ENCODE measurements at places on chromosomes 7 and 10. TPM values are rescaled to one million over a fixed set of nuclear protein-coding genes. Genes with fewer than 3 reads are reported as not detected.

The PPP1R9A gene
- 3.3 TPM for total RNA-seq

The HMX2 gene
- not detected for total RNA-seq

The MASTL gene
- total RNA-seq, result 19.0 TPM

The WNT8B gene
- total RNA-seq, result 0.44 TPM

The STRIP2 gene
- 22.8 TPM for total RNA-seq

The CDC14C gene
- not detected for total RNA-seq

The EIF5AL1 gene
- 1.6 TPM for total RNA-seq

The KIAA1549 gene
- total RNA-seq, result 1.3 TPM

The TFR2 gene
- total RNA-seq, result 1.7 TPM

The PRSS37 gene
- not detected for total RNA-seq

The PRR15 gene
- total RNA-seq, result not detected
